ENCODE measurements at places on chromosomes 16 and 17.

DNA sequence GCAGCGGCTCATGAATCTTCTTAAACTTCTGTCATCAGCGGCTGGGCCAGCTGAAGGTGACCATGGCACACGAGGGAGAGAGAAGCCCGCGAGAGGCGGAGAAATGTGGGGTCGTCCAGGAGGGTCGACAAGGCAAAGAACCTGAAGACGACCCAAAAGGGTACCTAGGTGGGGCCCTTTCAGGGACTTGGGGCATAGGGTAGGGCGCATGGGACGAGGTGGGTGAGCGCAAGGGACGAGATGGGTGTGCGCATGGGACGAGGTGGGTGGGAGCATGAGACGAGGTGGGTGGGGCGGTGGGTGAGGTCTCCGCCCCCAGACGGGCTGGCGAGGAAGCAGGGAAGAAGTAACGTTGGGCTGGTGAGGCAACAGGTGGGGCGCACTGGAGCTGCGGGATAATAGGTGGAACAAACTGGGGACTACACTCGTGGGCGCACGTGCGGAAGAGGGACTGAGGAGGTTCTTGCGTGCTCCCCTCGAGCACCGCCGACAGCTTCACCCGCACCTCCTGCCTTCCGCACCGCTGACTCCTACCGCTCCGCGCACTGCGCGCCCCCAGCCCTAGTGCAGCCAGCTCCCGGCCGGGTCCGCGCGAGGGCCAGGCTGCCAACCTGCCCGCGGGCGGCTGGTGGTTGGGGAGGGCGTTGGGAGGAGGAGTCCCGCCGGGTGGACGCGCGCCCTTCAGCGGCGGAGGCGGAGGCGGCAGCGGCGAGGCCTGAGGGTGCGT, 23.2 kb upstream of the CRYM start:
- DNase-seq: no peak

DNA sequence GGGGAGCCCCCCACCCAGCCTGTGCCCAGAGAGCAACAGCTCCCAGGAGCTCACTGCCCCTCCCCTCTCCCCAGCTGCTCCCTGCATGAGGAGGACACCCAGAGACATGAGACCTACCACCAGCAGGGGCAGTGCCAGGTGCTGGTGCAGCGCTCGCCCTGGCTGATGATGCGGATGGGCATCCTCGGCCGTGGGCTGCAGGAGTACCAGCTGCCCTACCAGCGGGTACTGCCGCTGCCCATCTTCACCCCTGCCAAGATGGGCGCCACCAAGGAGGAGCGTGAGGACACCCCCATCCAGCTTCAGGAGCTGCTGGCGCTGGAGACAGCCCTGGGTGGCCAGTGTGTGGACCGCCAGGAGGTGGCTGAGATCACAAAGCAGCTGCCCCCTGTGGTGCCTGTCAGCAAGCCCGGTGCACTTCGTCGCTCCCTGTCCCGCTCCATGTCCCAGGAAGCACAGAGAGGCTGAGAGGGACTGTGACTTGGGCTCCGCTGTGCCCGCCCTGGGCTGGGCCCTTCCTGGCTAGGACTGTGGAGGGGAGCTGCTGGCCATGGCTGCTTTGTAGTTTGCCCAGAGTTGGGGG, 584 bp downstream of the TCAP start:
- no peak for DNase-seq

DNA sequence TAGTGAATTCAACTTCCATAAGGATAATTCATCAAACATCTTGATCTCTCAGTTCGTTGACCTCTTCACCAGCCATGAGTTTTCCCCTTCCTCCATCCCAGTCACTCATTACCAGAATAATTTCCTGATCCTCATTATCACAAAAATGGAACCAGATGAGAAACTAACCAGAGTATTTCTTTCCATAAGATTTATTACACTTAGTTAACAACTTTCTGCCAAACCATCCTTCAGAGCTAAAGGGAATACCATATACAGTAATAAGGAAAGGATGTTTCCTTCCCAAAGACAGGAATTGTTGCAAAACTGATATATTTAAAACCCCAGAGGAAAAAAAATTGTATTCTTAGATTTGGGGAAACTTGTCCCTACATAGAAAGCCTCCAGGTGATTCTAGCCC, 8.6 kb downstream of the KRTAP29-1 start:
- no peak for DNase-seq

- no peak for DNase-seq
Observed at GRCh38 chr16:77998350-77999023, 23.9 kb upstream of the CLEC3A start.

- no peak for DNase-seq
Observed at GRCh38 chr16:20811889-20812439, 5.6 kb downstream of the REXO5 start.

DNA sequence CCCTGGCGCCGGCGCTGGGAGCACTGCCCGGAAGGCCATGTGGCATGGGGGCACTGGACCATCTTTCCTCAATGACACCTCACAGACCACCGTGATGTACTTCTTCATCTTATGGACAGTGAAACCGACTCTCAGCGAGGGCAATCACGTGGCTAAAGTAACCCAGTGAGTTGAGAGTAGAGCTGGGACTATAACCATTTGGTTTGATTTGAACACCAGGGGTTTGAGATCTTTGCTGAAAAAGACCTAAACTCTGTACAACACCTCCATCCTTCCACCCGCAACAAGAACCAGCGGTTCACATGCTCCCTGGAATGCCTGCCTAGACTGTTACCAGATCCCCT, 3.3 kb downstream of the ITGA2B start:
- no peak for DNase-seq

GRCh38 chr16:10922328-10923145, 19.7 kb downstream of the DEXI start:
- DNase-seq: no peak

GRCh38 chr16:85767531-85767930, 16.6 kb upstream of the C16orf74 start:
- no peak for DNase-seq

Data from CD4-positive, alpha-beta T cell treated with Interleukin-15 for 4 hours (primary cell).